ENCODE measurements at places on chromosomes 11 and 22.
A peak's percentile ranks its signal among the peaks of the same experiment; 100 is the strongest.

DNA sequence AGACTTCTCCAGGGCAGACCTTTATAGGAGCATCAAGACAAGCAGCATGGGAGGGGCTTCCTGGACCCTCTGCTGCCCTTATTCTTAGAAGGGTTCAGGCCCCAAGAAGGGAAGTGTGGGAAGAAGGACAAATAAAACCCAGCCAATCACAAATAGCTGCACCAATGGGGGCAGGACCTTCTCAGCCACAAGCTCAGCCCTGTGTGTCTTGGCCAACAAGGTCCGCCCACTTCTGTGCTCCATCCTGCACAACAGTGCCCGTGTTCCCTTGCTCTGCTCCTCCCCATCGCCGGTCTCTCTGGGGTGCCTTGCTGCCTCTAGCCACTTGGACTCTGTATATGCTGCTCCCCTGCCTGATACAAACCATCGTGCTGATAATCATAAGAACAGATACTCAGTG is 86.1 kb downstream of the NAT10 start:
- DNase-seq, result no peak

GRCh38 chr11:48216510-48216909 is at the start of gene OR4B1:
TSS of gene OR4B1 (plus strand) at chr11:48216810. CDS start at chr11:48216810, 0 bp downstream.
- no peak for DNase-seq

DNA sequence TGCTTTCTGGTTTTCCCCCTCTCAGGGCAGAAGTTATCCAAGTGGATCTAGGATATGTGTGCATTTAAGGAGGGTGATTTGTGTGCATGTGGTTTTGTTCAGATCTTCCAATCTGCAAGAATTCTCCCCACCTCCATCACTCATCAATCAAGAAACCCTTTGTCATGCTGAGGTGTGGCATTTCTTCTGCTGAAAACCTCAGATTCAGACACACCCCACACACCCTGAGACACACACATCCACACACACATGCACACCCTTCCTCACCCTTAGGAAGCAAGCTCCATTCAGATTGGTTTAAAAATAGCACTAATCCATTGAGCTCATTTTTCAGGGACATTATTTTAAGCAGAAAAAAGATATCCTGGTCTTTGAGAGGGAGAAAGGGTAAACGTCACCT is 106.1 kb upstream of the HSD17B12 start:
- no peak for DNase-seq

GRCh38 chr11:58913685-58914084 is 25.6 kb upstream of the GLYATL1 start:
- DNase-seq, result no peak

DNA sequence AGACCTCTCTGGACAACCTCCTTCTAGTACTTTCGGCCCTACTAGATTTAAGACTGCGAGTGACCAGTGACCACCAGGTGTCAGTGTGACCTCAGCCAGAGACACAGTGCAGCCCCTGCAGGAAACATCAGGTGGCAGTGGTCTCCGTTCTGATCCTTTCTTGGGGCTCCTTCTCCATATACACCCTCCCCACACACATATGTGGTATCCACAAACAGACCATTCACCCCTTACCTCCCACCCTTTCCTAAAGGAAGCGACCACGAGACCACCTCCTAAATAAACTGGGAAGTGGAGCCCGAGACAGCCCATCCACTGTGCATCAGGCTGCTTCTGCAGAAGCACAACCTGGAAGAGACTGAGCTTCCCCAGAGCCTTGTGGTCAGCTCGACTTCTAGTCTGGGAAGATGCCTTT is 38.5 kb upstream of the CYP2D6 start:
- peak; percentile 64 for DNase-seq

- peak; percentile 39 for DNase-seq
These were observed 13.0 kb upstream of the OR6A2 start for GRCh38 chr11:6812390-6813005.

DNA sequence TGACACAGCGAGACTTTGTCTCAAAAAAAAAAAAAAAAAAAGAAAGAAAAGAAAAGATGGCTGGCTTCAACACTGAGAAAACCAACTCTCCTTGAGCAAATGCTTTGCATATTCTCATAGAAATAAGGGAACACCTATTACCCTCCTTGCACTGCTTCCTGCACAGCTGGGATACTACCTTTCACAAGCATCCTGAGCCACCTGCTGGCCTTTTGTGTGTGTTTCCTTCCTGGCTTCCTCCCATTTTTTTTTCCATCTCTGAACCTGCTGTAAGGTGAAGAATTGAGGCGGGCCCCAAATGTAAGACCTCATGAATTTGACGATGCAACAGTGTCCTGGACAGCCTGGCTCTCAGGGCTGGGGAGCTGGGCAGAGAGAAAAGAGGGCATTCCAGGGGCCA is 1.9 kb upstream of the RFPL3 start:
- no peak for DNase-seq

GRCh38 chr11:4851033-4851432 is 2.0 kb upstream of the OR51S1 start:
- peak; percentile 1 for DNase-seq

DNA sequence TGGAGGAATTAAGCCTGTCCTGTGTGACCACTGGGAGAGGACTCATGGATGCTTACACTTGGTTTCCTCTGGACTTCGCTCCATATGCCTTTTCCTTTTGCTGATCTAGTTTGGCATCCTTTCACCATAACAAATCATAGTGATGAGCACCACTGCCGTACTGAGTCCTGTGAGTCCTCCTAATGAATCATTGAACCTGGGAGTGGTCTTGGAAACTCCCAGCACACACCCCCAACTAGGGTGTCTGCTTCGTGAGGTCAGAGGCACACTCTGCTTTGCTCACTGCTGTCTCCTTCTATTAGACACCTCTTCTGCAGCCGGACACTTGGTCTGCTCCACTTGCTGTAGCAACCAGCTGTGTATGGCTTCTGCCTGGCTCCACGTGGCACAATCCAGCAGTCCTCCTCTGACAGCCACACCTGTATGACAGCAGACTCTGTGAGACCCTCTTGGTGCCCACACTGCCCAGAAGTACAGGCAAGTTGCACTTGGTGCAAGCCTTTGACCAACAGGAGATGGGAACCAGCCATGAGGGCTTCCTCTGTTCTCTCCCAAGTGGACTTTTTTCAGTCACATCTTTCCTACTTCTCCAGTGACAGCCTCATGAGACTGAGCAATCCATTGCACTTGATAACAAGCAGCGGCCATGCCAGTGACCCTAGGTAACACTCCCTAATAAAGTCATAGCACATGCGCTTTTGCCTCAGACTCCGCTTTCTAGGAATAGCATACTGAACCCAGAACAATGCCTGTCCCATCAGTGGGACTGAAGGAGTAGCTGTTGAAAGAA is 65.0 kb upstream of the HMGXB4 start:
- DNase-seq, result no peak

DNA sequence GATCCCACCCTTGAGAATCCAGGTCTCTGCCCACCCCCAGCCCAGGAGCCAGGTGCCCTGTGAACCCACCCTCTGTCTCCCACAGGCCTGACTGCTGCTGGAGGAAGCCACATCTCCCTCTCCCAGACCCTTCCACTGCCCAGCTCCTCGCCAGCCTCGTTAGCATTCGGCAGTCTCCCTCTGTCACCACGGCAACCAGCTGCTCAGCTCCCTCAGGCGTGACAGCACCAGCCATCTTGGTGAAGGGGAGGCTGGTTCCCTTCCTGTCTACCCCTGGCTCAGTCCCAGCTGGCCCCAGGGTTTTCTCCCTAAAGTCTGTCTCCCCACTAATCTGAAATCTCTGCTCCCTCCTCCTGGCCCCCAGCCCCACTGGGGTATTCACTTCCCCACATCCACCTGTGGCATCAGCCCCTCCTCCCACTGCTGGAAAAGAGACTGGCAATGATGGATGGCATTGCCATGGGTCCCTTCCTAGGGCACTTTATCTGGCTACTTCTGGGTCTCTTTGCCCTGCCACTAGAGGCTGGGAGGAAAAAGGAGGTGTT is 28.1 kb downstream of the NRXN2 start:
- no peak for DNase-seq

DNA sequence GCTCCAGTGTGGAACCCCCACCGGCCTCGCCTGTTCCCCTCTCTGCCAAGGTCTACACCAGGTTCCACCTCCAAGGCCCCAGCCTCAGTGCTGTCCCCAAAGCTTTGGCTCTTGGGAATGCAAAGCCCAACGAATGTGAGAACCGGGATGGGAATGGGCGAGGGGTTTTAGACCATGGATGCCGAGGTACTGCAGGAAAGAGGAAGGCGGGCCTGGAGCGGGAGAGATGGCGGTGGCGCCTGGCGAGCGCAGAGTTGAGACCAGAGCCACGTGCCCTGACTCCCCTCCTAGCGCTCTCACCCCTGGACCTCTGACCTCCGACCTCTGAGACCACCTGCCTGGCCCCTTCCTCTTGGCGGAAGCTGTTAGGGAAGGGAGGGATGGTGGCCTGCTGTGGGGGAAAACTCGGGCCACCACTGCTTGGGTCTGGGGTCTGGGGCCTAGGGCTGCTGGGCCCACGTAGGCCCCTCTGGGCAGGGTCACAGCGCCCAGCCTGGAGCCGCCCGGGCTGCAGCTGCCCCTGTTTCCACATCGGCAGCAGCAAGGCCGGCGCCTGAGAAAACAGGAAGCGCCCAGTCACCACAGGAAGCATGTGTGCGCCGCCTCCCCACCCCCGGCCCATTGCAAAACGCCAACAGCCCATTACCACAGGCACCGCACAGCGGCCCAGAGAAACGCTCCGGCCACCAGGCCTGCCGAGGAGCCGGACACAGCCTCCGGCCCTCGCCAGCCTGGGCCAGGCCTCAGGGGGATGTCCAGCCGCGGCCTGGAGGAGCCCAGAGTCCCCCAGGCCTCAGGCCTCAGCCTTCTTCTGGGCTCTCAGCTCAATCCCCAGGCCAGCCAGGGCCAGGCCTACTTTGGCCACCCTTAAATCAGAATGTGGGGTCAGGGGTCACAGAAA is 13.8 kb upstream of the SLC39A13 start:
- no peak for DNase-seq

- DNase-seq, result no peak
These were observed 28.4 kb upstream of the RAPSN start for GRCh38 chr11:47477323-47477722.
